ENCODE measurements at places on chromosomes 5 and 9. TPM values are rescaled to one million over a fixed set of nuclear protein-coding genes. Genes with fewer than 3 reads are reported as not detected.
A peak's percentile ranks its signal among the peaks of the same experiment; 100 is the strongest.

- DNase-seq: peak; percentile 59
Measured at GRCh38 chr5:72452515-72453245, 54.5 kb downstream of the ZNF366 start.

GRCh38 chr9:737400-738120, 103.9 kb upstream of the DMRT1 start:
- no peak for DNase-seq

DNA sequence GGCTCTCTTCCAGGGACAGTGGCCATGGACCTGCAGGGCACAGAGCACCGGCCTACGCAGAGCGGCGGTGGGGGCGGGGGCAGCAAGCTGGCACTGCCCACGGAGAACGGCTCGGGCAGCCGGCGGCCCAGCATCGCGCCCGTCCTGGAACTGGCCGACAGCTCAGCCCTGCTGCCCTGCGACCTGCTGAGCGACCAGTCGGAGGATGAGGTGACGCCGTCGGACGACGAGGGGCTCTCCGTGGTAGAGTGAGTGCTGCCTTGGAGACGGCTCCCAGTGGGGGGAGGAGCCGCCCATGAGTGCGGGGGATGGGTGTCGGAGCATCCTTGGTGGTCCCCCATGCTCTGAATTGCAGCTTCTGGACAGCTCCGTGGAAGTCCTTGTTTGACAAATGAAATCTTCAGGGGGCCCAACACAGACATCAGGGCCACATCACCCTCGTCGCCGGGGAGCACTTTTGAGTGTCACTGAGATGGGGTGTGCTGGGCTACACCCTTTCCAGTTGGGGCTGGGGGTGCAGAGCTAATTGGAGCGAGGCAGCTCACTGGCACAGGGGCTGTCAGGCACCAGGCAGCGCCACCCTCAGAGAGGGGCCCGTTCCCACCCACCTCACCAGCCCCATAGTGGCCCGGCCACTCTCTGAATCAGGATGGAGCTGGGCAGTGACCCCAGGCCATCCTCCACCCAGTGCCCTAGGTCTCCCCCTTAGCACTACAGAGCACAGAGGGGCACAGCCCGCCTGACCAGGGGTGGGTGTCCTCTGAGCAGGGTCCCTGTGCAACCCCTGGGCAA, 70.9 kb downstream of the KCNT1 start:
- no peak for DNase-seq

DNA sequence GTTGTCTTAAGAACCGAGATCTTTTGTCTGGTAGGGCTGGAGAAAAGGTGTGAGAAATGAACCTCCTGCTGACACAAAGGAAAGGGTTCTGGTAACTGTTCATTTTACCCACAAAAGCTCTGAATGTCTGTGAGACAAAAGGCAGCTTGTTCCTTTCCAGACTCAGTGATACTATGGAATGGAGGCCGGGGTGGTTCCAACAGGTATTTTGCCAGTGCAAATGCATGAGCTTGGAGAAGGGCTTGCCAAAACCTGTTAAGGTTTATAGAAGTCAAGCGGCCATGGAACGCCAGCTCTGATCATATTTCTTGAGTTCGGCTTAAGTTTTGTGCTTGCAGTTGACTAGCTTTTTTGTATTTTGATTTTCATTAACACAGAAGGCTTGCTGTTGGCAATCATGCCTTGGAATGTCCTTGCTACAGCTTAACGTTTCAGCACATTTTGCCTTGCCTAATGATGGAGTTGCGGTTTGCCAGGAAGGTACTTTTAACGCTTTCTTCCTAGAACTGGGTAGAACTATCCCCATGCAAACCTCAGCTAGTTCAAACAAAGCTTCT, 328.6 kb downstream of the PIK3R1 start:
- DNase-seq: no peak

GRCh38 chr9:112028242-112029221, 131.9 kb downstream of the UGCG start:
- no peak for DNase-seq

GRCh38 chr5:15371184-15371583, 128.8 kb upstream of the FBXL7 start:
- DNase-seq: no peak

DNA sequence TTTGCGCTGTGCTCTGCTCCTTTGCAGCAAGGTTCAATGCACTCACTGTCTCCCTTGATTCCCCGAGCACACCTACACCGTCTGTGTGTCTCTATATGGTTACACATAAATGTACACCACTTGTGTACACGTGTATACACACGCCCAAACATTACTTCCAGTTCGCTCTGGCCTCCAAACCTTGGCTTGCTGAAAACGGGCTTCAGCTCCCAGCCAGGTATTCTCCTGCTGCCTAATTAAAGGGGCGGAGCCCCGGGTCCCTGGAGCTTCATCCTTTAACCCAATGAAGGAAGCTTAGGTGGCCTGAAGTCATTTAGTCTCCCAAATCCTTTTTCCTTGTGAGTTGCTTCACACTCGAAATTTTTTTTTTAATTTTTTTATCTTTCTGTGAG, 4.6 kb downstream of the ISL1 start:
- DNase-seq: no peak

- no peak for DNase-seq
Measured at GRCh38 chr5:126568206-126568755, 26.7 kb downstream of the ALDH7A1 start.

DNA sequence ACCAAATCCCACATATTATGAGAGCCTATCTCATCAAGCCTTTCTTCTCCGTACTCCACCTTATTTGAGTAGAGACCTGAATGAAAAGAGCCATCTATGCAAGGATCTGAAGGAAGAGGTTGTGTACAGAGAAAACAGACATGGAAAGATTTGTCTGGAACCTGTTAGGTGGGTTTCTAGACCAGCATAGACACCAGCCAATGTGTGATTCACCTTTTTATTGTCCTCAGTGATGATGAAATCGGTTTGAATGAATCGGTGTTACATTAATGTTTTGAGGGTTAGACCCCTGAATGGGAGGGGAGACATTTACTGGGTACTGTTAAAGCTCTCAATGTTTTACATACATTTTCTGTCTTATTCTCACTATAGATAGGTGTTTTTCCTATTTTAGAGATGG, 223.6 kb downstream of the NMUR2 start:
- no peak for DNase-seq

DNA sequence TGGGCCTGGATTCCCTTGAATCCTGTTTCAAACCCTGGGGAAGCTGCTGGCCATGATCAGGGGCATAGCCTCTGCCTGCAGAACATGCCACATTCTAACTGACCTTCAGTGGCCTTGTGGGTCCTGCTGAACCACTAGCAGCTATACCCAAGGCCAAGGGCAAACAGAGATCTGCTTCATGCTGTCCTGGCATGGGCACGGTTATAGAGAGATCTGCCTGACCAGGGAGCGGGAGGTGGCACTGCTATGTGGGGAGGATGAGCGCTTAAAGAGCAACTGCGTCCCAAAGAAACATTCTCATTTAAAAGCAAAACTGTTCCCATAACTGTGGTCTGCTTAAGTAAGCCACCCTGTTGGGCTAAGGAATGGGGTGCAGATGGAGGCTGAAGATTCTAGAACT, 36.5 kb upstream of the SYNPO start:
- DNase-seq: no peak

- DNase-seq: no peak
Measured at GRCh38 chr9:93613174-93613573, 36.8 kb downstream of the PHF2 start.

GRCh38 chr5:126998201-126998631, 32.1 kb downstream of the MARCHF3 start:
- DNase-seq: no peak

The SLC36A3 gene
- not detected for total RNA-seq

The KCNV2 gene
- not detected for total RNA-seq

The CTXN3 gene
- total RNA-seq: not detected

The PDE8B gene
- total RNA-seq: 22.7 TPM

All from thoracic aorta (tissue), 2 donors.